ENCODE measurements at places on chromosomes 13 and 19. TPM values are rescaled to one million over a fixed set of nuclear protein-coding genes. Genes with fewer than 3 reads are reported as not detected.

The MICU2 gene
- 51.4 TPM for polyA plus RNA-seq

The CHST8 gene
- polyA plus RNA-seq = not detected

DNA sequence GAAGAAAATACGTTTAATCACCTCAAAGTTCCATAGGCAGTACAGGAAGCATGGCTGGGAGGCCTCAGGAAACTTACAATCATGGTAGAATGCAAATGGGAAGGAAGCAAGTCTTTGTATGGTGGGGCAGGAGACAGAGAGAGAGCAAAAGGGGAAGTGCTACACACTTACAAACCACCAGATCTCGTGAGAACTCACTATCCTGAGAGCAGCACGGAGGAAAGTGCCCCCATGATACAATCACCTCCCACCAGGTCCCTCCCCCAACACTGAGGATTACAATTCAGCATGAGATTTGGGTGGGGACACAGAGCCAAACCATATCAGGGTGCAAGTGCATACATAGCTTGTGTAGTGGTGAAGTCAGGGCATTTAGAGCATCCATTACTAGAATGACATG lies 92.3 kb upstream of the ANKRD10 start:
- no peaks in the 10 kb centered on the region for H3K36me3 ChIP-seq
- H3K4me1 ChIP-seq = no peaks in the 10 kb centered on the region
- no peak for DNase-seq
- no peak overlapping the region for H3K4me3 ChIP-seq
- peaks cover 32% of the 10 kb centered on the region for H3K27me3 ChIP-seq

GRCh38 chr19:30778961-30779715 lies 407.0 kb downstream of the ZNF536 start:
- H3K4me3 ChIP-seq = no peak overlapping the region
- no peak overlapping the region for H3K27ac ChIP-seq
- no peak for DNase-seq
- H3K36me3 ChIP-seq = peaks cover 9% of the 10 kb centered on the region
- no peaks in the 10 kb centered on the region for H3K4me1 ChIP-seq

GRCh38 chr19:3801412-3802096 lies 15.4 kb upstream of the MATK start:
- H3K27ac ChIP-seq = peak overlapping the region; percentile 50
- peaks cover 6% of the 10 kb centered on the region for H3K4me1 ChIP-seq
- peak; percentile 62 for DNase-seq
- H3K4me3 ChIP-seq = peak overlapping the region; percentile 55
- H3K36me3 ChIP-seq = no peaks in the 10 kb centered on the region

DNA sequence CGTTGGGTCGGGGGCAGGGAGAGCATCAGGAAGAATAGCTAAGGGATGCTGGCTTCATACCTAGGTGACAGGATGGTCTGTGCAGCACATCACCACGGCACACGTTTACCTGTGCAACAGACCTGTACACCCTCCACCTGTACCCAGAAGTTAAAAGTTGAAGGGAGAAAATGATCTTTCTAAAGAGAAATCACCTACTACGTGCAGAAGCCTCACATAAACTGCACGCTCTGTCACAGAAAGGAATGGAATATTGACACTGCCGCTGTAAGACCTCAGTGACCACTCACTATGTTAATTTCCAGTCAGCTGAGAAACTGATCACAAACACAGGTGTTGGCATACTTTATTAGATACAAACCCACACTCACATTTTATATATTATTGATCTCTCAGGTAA lies 26.8 kb downstream of the LAMP1 start:
- H3K27ac ChIP-seq = no peak overlapping the region
- peaks cover 31% of the 10 kb centered on the region for H3K36me3 ChIP-seq
- H3K4me3 ChIP-seq = no peak overlapping the region
- no peaks in the 10 kb centered on the region for H3K27me3 ChIP-seq

- no peak overlapping the region for H3K27ac ChIP-seq
- H3K4me1 ChIP-seq = no peaks in the 10 kb centered on the region
- H3K36me3 ChIP-seq = no peaks in the 10 kb centered on the region
- no peak for DNase-seq
- no peaks in the 10 kb centered on the region for H3K27me3 ChIP-seq
These were observed 2.7 kb upstream of the C1QTNF9 start for GRCh38 chr13:24306632-24307031.

DNA sequence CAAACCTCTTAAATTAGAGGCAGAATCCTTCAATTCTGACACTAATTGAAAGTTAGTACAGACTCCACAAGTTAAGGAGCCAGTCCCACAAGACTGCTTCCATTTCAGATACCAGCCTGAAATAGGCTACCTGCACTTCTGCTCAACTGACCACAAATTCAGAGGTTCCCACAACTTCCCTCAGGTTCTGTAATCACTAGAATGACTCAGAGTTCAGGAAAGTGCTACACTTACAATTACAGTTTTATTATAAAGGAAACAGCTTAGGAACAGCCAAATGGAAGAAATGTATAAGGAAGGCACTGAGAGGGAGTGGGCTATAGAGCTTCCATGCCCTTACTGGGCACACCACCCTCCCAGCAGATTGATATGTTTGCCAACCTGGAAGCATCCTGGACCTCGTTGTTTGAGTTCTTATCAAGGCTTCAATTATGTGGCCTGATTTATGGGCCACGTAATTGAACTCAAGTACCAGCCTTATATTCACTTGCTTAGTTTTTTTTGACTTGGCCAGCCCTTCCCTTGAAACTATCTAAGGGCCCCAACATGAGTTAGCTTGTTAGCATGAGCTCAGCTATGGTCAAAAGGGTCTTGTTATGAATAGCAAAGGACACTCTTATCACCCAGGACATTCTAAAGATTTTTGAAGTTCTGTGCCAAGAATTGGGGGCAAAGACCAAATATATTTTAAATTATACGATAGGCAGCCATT lies 25.9 kb downstream of the NBEA start:
- no peak for DNase-seq
- H3K4me1 ChIP-seq = no peaks in the 10 kb centered on the region
- no peak overlapping the region for H3K27ac ChIP-seq
- H3K27me3 ChIP-seq = no peaks in the 10 kb centered on the region
- peaks cover 9% of the 10 kb centered on the region for H3K36me3 ChIP-seq

- no peaks in the 10 kb centered on the region for H3K4me1 ChIP-seq
- H3K36me3 ChIP-seq = peaks cover 7% of the 10 kb centered on the region
- no peak overlapping the region for H3K4me3 ChIP-seq
- DNase-seq = no peak
These were observed 19.2 kb downstream of the PNMA8A start for GRCh38 chr19:46452186-46452585.

GRCh38 chr13:94816256-94816655 lies 103.9 kb upstream of the SOX21 start:
- H3K4me1 ChIP-seq = no peaks in the 10 kb centered on the region
- no peaks in the 10 kb centered on the region for H3K27me3 ChIP-seq
- no peak overlapping the region for H3K27ac ChIP-seq
- H3K36me3 ChIP-seq = no peaks in the 10 kb centered on the region
- H3K4me3 ChIP-seq = no peak overlapping the region

DNA sequence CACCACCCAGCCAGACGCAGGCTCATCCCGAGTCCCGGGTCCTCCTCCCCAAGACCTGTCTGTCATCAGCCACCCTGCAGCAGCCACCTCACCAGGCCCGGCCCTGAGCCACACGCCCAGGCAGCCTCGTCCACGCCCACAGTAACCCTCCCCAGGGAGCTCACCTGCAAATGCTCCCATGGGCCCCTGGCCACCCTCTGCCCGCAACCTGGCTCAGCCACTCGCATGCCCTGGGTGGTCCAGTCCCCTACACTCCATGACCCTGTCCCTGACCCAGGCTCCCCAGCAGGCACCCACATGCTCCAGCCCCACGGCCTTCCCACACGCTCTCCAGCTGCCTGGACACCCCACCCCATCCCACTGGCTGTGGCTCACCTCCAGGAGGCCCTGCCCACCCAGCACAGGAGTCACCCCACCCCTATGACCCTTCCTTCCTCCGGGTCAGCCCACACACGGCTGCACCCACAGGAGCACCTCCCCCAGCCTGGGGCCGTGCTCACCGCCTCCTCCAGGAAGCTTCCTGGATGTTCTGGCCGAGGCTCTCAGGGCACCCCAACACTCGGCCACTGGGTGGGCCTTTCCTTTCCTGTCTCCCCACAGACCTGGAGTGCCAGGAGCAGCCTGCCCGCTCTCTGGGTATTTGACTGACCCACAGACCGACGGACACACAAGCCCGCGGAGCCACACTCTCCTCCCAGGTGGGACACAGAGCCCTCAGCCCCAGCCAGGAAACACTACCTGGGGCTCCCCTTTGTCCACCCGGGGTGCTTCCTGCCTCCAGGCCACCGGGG lies 3.6 kb downstream of the TMEM259 start:
- peaks cover 36% of the 10 kb centered on the region for H3K4me1 ChIP-seq
- H3K27ac ChIP-seq = peak overlapping the region; percentile 61
- H3K4me3 ChIP-seq = peak overlapping the region; percentile 53
- no peaks in the 10 kb centered on the region for H3K27me3 ChIP-seq
- DNase-seq = no peak
- no peaks in the 10 kb centered on the region for H3K36me3 ChIP-seq

DNA sequence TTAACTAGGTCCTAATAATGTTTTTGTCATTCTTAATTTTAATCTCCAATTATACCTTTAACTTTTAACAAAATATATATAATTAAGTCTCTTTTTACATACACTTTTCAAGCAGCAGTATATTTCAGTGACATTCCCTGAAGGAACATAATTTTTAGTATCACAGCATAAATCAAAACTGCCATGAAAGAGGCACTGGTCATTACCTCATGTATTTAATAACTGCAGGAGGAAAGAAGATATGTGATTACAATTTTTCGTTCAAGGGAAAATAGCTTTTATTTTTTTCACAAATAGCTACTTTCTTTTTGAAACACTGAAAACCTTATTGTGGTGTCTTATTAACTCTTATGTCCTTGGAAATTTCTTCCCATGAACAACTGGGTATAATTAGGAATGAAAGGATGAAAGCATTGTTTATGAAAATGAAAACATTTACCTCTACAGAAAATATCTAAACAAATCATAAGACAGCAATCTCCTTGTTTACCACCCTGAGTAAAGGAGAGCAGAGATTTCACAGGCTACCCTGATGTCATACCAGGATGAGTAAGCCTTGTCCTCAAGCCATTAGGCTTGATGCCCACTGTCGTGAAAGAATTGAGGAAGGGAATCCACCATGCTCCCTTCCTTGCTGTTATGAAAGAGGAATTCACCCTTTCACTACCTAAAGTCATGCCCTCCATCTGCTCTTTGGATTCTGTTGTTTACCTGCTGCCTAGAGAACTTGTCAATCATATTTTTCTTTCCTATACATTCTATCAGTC lies 877.2 kb upstream of the PCDH20 start:
- H3K4me3 ChIP-seq = no peak overlapping the region
- no peak for DNase-seq
- no peaks in the 10 kb centered on the region for H3K36me3 ChIP-seq
- H3K27me3 ChIP-seq = no peaks in the 10 kb centered on the region
- H3K4me1 ChIP-seq = no peaks in the 10 kb centered on the region
- no peak overlapping the region for H3K27ac ChIP-seq

GRCh38 chr19:50705422-50706019 lies 14.1 kb downstream of the SHANK1 start:
- no peaks in the 10 kb centered on the region for H3K36me3 ChIP-seq
- H3K4me1 ChIP-seq = peaks cover 7% of the 10 kb centered on the region
- DNase-seq = peak; percentile 20
- H3K4me3 ChIP-seq = no peak overlapping the region
- H3K27ac ChIP-seq = no peak overlapping the region

DNA sequence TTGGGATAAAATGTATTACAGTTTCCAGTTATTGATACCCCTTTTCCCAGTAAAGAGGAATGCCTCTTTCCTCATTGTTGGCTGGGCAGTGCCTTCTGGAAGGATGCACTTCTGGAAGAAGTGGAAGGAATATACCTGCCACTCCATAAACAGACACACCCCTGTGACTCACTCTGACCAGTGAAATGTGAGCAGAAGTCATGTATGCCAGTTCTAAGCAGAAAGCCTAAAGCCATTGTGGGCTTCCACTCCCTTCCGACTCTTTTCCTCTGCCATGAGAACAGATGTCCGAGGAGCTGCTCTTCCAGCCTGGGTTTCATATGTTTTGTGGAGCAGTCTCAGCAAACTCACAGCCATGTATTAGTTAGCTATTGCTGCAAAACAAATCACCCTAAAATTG lies 166.1 kb upstream of the SERP2 start:
- peaks cover 7% of the 10 kb centered on the region for H3K36me3 ChIP-seq
- H3K4me3 ChIP-seq = no peak overlapping the region
- H3K27me3 ChIP-seq = no peaks in the 10 kb centered on the region
- no peak overlapping the region for H3K27ac ChIP-seq
- no peaks in the 10 kb centered on the region for H3K4me1 ChIP-seq

All from naive B cell (primary cell).